ENCODE measurements at places on chromosomes 7 and 10.
A peak's percentile ranks its signal among the peaks of the same experiment; 100 is the strongest.

DNA sequence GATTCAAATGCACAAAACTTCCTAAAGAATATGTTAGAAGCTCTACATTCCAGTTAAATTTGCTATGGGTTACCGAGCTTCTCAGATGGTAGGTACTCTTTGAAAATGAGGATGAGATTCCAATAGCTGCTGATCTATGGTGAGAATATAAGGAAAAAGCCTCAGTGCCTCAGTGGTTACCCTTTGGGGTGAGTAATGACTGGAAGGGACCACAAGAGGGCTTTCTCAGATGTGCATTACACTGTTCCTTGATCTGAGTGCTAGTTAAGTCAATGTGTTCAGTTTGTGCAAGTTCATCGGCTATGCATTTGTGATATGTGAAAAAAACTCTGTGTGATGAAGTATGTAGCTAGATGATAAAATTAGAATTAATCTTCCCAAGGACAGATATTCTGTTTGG lies 3.5 kb downstream of the NRCAM start:
- DNase-seq = peak; percentile 59

GRCh38 chr7:47026780-47027361 lies 555.0 kb downstream of the TNS3 start:
- no peak for DNase-seq

DNA sequence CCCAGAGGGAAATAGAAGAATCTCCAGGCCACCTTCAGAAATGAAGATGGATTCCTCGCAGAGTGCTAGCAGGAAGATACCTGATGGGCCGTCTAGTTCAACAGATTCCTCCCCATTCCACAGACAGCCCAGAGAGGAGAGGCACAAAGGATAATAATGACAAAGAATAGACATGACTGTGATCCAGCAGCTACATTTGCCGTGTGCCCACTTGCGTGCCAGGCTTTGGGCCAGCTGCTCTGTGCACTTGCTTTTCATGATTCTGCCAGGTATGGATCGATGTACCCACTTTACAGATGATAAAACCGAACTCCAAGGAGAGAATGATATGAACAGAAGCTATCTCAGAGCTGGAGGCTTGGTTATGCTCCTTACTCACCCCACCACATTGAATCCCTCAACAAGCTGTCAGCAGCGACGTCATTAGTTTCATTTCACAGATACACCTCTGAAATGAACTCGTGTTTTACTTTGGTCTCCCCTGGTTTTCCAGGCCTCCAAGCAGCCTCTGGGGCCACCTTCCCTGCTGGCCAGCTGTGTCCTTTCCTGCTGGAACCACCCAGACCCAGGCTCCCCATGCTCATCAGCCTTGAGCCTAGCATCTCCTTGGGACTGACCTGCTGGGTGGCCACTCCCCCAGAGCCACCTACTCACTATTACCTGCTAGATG lies 11.9 kb upstream of the WDFY4 start:
- no peak for DNase-seq

- no peak for DNase-seq
These were observed 39.5 kb downstream of the CRHR2 start for GRCh38 chr7:30642789-30643188.

DNA sequence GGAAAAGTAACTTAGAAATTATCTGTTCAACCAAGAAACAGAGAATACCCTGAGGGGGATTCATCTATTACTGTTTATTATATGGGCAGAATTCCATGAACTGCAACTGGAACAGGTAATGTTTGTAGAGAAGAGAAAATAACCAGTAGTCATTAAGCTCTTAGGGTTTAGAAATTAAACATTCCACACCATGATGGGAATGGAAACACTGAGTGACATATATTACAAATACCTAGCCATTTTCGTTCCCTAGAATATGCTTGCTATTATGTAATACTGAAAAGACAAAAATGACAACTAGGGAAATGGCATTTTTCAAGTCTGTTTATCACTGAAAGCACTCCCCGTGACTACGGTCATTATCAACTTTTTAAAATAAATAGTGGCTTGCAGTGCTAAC lies 1007.4 kb downstream of the GATA3 start:
- DNase-seq = no peak

- peak; percentile 26 for DNase-seq
These were observed 23.6 kb downstream of the ZNF783 start for GRCh38 chr7:149285603-149286002.

DNA sequence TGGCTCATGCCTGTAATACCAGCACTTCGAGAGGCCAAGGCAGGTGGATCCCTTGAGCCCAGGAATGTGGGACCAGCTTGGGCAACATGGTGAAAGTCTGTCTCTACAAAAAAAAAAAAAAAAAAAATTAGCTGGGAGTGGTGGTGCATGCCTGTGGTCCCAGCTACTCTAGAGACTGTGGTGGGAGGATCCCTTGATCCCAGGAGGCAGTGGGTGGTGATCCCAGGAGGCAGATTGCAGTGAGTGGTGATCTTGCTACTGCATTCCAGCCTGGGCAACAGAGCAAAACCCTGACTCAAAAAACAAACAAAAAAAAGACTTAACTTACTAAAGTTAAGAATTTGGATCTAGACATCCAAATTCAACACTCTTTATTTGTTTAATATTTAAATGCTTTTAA lies 10.2 kb upstream of the ADO start:
- no peak for DNase-seq

DNA sequence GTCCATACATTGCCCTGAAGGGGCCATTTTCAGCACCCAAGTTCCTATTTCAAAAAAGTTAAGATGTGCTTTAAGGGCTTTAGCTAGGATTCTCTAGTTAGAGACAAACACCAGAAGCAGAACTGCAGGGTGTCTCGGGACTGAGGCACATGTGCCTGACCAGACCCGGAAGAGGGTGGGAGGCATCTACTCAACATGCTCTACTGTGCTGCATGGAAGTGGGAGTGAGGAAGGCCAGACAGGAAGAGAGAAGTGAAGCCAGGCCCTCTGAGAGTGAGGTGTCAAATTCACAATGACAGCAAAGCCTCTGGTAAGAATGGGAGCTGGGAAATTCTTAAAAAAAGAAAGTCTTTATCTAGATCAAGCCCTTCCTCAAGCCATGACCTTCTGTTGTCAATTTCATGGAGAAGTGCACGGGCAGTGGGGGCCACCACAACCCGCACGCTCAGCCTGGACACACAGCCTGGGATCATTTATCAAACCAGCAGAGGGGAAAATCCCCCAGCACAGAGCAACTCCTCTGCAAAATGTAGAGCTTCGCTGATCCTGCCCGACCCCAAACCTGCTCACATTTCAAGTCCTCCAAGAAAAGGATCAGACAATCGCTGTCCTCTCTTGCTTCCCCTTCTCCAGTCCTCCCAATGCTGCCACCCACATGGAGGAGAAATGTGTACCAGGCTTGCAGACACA lies 38.7 kb downstream of the PLXNA4 start:
- no peak for DNase-seq

- no peak for DNase-seq
These were observed 23.4 kb downstream of the SNX8 start for GRCh38 chr7:2290877-2291276.

DNA sequence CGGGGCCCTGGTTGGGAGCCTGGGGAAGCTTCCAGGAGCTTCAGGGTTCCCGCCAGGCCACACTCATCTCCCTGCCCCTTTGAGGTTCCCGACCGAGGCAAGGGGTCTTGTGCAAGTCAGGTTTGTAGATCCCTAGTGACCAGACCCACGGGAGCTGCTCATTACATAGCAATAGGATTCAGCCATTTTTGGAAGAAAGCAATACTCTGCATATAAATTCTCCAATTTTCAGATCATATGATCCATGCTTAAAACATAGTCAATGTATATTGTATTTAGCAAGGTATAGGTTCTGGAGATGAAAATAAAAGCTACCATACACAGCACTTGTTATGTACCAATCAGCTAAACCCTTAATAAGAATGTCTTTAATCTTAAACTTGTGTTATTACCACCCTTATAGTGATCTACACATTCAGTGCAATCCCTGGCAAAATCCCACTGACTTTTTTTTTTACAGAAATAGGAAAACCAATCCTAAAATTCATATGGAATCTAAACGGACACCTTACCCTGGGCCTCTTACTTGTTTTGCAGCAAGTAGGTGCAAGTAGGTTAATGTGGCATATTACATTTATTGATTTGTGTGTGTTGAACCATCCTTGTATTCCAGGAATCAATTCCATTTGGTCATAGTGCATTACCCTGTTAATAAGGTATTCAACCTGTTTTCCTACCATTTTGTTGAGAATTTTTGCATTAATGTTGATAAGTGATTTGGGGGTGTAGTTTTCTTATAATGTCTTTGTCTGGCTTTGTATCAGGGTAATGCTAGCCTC lies 13.8 kb upstream of the FKBP9 start:
- no peak for DNase-seq

DNA sequence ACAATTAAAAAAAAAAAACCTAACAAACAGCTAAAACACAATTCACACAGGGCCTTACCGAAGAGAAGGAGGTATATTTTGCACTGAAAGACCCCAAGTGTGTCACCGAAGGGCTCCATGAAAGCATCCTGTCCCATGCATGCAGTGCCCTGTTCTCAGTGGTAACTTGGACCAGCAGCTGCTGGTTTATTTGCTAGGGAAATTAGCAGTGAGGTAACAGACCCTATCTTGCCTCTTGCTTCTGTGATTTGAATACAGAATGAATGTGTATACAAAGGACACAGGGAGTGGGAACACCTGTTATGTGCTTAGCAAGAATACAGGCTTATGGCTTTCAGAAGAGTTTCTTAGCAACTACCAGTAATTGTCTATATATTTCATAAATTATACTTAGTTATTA lies at the start of gene HEPACAM2:
Gene HEPACAM2, minus strand, starts transcription at position 160 of the 400 bp plus-strand sequence.
- DNase-seq = no peak

DNA sequence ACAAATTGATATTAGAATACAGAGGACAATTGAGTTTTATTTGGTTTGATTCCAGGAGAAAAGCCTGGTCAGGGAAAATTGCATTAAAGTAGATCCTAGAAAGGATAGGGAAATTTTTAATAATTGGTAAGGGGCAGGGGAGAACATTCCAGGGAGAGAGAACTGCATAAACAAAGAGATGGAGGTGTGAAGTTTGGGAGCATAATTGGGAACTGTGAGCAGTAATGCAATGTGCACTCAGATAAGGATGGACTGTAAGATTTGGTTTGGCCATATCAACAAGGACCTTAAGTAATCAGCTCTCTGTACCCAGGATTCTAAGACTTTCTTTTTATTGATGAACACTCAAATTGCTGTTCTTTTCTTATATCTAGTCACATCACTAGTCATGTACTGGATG lies 41.4 kb downstream of the ZMYND11 start:
- DNase-seq = no peak
